ENCODE measurements at places on chromosomes 6 and 20. TPM values are rescaled to one million over a fixed set of nuclear protein-coding genes. Genes with fewer than 3 reads are reported as not detected.

Gene MYBL2
- total RNA-seq, result 1.4 TPM

GRCh38 chr6:53412751-53413150 lies 64.0 kb upstream of the ELOVL5 start:
- no peaks in the 10 kb centered on the region for H3K27me3 ChIP-seq
- H3K36me3 ChIP-seq, result no peaks in the 10 kb centered on the region
- H3K4me1 ChIP-seq, result no peaks in the 10 kb centered on the region
- no peak overlapping the region for H3K27ac ChIP-seq

DNA sequence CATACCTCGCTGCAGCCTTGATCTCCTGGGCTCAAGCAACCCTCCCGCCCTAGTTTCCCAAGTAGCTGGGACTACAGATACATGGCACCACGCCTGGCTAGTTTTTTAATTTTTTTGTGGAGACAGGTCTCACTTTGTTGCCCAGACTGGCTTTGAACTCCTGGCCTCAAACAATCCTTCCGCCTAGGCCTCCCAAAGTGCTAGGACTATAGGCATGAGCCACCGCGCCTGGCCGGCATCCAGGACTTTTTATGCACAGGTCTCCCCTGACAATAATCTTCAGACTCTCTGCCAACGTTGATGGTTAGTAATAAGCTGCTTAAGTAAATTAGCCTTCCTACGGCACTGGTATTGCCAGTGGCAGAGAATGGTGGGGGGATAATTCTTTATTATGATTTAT lies 110.5 kb upstream of the MTHFD1L start:
- H3K4me1 ChIP-seq, result no peaks in the 10 kb centered on the region
- no peak overlapping the region for H3K27ac ChIP-seq
- no peak overlapping the region for H3K4me3 ChIP-seq
- no peak for DNase-seq

DNA sequence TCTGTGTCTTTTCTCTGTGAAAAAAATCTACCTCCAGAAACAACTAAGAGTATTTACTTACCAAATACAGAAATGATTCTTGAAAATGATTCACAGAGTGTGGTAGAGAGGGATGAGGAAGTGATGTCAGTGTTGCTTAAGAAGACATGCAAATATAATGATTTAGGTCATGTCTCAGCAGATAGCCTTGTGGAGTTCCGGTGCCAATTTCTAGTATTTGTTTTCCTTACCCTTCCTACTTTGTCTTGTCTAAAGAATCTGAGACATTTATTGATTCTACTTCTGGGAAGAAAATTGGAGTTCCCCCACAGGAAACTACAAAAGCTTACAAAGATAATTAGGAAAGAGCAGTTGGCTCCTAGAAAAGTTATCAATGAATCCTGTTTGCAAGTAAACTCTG lies 68.8 kb downstream of the GJA1 start:
- H3K27ac ChIP-seq, result no peak overlapping the region
- H3K27me3 ChIP-seq, result no peaks in the 10 kb centered on the region
- no peak for DNase-seq
- no peak overlapping the region for H3K4me3 ChIP-seq
- no peaks in the 10 kb centered on the region for H3K4me1 ChIP-seq

GRCh38 chr6:19833947-19834346 lies 3.2 kb upstream of the ID4 start:
- H3K36me3 ChIP-seq, result no peaks in the 10 kb centered on the region
- no peak for DNase-seq
- H3K4me1 ChIP-seq, result no peaks in the 10 kb centered on the region
- H3K27me3 ChIP-seq, result peaks cover 15% of the 10 kb centered on the region
- H3K4me3 ChIP-seq, result no peak overlapping the region
- no peak overlapping the region for H3K27ac ChIP-seq

Data from T-cell (primary cell).